ENCODE measurements at places on chromosomes 12 and 14. TPM values are rescaled to one million over a fixed set of nuclear protein-coding genes. Genes with fewer than 3 reads are reported as not detected.

Gene NFE2
- total RNA-seq: not detected

Gene RIMKLB
- total RNA-seq: 9.1 TPM

DNA sequence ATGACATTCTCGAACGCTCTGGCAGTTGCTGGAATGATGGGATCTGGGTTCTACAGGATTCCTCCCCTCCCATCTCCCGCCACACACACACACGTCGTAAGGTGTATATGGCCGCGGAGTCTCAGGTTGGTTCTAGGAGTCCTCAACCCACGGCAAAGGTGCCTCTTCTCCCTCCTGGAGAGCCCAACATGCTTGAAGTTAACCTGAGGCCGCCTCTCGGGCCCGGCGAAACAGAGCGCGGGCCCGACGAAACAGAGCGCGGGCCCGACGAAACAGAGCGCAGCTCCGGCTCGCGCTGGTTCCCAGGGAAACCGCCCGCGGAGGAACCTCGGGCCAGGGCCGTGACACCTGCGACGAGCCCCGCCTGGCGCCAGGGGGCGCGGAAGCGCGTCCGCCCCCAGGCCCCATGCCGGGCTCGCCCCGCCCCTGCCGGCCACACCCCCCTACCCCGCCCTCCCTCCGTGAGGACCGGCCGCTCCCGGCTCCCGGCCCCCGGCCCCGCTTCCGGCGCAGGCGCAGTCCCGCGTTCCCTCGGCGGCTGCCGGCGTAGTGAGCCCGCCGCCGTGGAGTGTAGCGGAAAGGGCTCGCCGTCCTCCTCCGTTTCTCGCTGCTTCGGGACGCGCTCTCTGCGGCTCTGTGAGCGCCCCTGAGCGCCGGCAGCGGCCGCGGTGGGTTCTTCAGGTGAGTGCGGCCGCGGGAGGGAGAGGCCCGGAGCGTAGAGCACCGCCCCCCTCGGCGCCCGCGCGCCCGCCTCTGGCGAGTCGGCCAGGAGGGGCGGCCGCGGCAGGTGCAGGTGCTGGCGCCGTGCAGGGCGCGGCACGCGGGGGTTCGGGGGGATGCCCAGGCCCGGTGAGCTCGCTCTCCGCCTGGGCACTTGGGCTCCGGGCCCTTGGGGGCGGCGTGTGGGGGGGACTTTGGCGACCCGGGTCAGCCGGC, at the start of gene RAB3IP:
RAB3IP (plus strand) TSS at position 510 of the 936 bp plus-strand sequence. CDS start 16,549 bp downstream, outside the sequence.
- DNase-seq: peak; percentile 95
- H3K36me3 ChIP-seq: no peaks in the 10 kb centered on the region
- H3K27me3 ChIP-seq: no peaks in the 10 kb centered on the region
- H3K4me3 ChIP-seq: peak within 1 kb of the TSS; percentile 63

- no peaks in the 10 kb centered on the region for H3K27me3 ChIP-seq
- no peak overlapping the region for H3K4me3 ChIP-seq
- H3K36me3 ChIP-seq: no peaks in the 10 kb centered on the region
- H3K27ac ChIP-seq: no peak overlapping the region
These were observed 5.1 kb downstream of the CDH24 start for GRCh38 chr14:23052182-23052623.

GRCh38 chr14:95125915-95126314, 31.4 kb downstream of the DICER1 start:
- H3K4me3 ChIP-seq: no peak overlapping the region
- H3K36me3 ChIP-seq: no peaks in the 10 kb centered on the region
- no peaks in the 10 kb centered on the region for H3K4me1 ChIP-seq
- H3K27me3 ChIP-seq: no peaks in the 10 kb centered on the region
